ENCODE measurements at places on chromosomes 1 and 21. TPM values are rescaled to one million over a fixed set of nuclear protein-coding genes. Genes with fewer than 3 reads are reported as not detected.
A peak's percentile ranks its signal among the peaks of the same experiment; 100 is the strongest.

DNA sequence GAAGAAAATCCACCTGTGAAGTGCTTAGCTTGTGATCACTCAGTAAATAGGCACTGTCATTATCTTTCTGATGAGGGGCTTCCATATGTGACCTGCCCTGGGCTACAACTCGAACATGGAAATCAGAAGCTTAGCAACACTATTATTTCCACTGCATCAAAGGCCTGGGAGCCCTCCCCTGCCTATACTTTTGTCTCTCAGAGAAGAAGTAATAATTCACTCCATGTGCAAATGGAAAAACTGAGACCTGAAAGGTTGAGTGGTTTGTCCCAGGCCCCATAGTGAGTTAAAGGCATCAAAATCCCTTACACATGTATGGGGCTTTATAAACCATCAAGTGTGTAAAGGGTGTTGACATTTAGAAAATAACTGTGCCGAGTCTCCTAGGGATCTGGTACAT is 20.9 kb downstream of the SOX13 start:
- no peak for DNase-seq

The DR1 gene
- 12.0 TPM for polyA plus RNA-seq

DNA sequence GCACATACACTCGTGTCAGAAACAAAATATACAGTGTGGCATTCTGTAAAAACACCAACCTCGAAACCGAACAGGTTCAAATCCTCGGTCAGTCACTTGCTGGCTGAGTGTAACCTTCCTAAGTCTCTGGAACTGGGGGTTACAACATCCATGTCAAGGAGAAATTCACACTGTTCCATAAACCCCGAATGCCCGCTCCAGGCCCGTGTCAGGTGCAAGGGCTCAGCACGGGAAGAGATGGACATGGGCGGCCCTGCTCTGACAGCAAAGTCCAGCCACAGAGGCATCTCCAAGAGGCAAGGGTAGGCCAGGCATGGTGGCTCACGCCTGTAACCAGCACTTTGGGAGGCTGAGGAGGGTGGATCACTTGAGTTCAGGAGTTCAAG is 79.5 kb downstream of the SLC66A1 start:
- no peak for DNase-seq

DNA sequence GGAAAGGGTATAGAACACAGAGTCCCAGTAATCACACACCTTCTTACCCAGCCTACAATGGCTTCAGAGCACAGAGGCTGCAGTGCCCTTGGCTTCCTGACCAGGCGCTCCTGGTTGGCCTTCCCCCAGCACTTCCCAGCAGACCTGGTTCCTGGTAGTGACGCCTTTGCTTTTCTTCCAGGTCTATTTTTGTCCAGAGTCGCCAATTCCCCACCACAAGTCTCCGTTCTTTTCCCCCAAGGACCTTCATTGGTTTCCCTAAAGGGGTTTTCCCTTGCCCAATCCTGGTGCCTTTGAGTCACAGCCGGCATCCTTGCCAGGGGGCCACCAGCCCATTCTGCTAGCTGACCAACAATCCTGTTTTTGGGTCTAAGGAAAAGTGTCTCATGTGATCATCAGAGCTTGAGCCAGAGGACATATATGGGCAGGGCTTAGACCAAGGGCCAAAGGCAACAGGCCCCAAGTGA is 84.8 kb downstream of the KCNJ15 start:
- DNase-seq: peak; percentile 55

- DNase-seq: no peak
Observed at GRCh38 chr21:41824466-41825207, 54.5 kb downstream of the PRDM15 start.

DNA sequence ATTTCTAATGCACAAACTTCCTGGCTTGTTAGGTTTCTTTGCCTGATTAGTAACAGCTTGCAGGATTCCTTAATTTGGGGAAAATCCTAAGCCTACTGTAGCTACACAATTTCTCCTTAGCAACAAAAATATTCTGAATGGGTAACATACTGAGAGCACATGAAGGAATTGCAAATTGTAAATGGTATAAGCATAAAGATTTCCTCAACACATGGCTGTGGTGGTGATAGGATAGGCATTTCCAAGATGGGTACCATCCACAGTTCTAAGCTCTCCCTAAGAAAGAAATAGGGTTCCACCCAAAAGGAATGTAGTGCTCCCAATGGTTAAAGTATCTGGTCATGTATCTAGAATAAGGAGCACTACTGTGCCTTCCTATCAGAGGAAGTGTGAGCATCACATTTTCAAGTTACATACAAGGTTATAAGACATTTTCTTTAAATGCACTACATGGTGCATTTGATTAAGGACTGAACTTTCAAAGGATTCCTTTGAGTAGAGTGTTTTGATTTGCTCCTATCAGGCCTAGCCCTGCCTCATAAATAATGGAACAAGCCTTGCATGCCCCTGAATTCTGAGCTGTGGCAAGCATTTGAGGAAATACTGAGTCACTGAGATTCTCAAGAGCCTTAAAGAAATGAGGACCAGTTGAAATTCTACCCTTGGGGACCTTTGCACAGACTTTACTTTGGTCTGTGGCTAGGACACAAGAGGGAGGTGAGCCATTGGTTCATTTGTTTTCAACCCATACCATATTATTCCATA is 286.4 kb downstream of the PTBP2 start:
- DNase-seq: no peak

DNA sequence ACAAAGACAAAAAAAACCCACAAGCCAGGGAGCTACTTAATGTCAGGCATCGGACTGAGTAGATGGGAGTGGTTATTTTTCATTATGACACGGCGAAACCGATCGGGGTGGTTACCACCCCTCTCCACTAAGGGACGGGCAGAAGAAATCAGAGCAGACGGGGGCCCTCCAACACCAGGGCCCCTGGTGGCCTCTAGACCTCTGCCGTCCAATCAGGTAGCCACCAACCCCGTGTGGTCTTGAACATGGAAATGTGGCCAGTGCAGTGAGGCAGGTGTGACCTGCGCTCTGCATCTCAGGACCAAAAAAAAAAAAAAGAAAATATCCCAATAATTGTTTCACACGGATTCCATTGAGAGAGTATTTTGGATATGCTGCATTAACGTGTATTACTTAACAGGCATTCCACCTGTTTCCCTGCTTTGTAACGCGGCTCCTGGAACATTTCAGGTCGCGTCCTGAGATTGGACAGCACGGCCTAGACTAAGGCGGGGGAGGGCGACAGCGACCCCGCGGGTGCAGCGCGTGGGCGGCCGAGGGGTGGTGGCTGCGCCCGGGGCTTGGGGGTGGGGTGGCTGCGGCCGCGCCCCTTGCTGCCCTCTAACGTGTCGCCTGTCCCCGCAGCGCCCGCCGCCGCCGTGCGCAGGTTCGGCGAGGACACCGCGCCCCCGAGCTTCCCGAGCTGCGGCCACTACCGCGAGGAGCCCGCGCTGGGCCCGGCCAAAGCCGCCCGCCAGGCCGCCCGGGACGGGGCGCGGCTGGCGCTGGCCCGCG is 48.3 kb downstream of the SIM2 start:
- no peak for DNase-seq

GRCh38 chr1:153422450-153423068 is 6.2 kb downstream of the S100A7A start:
- DNase-seq: peak; percentile 64

- no peak for DNase-seq
Observed at GRCh38 chr1:77556045-77556444, 126.4 kb downstream of the ZZZ3 start.

GRCh38 chr1:30405081-30405480 is 318.3 kb downstream of the MATN1 start:
- DNase-seq: no peak

The FCRLB gene
- polyA plus RNA-seq: 0.61 TPM

- no peak for DNase-seq
Observed at GRCh38 chr1:209309198-209309597, 274.3 kb upstream of the CAMK1G start.

- DNase-seq: no peak
Observed at GRCh38 chr1:89870998-89871397, 50.2 kb downstream of the LRRC8D start.

DNA sequence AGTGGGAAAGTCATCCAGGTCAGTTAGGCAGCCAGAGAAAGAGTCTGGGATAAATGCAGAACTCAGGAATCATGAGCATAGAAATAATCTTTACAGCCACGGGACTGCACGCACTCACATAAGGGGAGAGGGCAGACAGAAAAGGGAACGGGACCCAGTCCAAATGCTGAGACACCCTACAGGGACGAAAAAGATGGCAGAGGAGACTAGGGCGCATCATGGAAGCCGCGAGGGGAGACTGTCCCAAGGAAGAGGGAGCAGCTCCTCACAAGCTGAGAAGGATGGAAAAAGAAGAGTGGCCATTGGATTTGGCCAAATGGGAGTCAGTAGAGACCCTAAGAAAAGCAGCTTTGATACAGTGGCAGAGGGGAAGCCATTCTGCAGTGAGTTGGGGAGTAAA is 102.9 kb upstream of the TLR5 start:
- no peak for DNase-seq

GRCh38 chr1:198283222-198283621 is 126.4 kb downstream of the NEK7 start:
- DNase-seq: no peak

GRCh38 chr1:221098471-221099405 is 219.5 kb downstream of the HLX start:
- no peak for DNase-seq

DNA sequence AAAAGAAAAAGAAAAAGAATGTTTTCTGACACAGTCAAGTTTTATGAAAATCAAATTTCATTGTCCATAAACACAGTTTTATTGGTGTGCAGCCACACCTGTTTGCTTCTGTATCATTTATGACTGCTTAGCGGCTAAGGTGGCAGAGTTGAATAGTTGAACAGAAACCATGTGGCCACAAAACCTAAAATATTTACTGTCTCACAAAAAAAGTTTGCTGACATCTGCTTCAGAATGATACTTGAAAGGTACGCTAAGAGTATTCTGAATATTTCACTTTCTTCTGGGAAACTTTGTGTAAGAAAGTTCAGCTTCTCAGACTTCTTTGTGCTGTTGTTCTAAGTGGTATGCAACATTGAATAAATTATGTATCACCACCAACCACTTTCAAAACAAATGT is 6.2 kb downstream of the KCNK1 start:
- DNase-seq: no peak

- no peak for DNase-seq
Observed at GRCh38 chr1:221066351-221067001, 187.2 kb downstream of the HLX start.
